HAP-1 (cell line): ENCODE measurements at places on chromosomes 7 and 10.

DNA sequence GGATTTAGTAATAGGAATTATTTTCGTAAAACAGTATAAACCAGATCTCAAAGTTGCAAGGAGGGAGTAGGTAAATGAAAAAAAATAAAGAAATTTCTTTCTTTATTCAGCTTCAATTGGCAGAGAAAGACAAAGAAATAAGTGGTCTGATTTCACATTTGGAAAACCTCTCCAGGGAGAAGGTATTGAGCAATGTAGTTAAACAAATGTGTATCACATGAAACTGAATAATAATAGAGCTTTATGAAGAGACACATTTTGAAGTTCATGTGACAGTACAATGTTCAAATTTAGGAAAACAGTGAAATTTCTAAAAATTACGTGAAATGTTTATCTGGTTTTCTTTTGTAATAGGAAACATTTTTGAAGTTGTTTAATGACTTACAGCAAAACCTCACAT is 63.0 kb downstream of the TAX1BP1 start:
- DNase-seq: no peak

DNA sequence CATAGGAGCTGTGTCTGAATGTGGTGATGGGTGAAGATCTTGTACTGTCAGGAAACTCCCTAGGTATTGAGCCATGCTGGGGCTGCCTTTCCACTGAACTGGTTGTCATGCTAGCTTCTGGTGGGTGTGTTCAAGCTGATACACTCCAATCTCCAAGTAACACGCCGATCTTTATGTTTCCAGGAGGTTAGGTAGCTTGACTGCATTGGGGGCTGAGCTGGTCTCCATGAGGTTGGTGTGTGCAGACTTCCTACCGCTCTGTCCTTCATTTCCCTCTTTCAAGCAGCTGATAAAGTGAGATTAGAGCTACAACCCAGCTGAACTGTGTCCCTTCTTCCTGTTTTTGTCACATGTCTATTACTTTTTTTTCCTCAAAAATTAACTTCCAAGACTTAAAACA is 265.5 kb downstream of the ANKRD30A start:
- DNase-seq: no peak

GRCh38 chr10:5071411-5072198 is 22.6 kb upstream of the AKR1C3 start:
- peak; percentile 63 for DNase-seq

- no peak for DNase-seq
These were observed 471.0 kb downstream of the SH2D4B start for GRCh38 chr10:81008726-81009125.

GRCh38 chr7:53672681-53673080 is 637.2 kb downstream of the POM121L12 start:
- no peak for DNase-seq

DNA sequence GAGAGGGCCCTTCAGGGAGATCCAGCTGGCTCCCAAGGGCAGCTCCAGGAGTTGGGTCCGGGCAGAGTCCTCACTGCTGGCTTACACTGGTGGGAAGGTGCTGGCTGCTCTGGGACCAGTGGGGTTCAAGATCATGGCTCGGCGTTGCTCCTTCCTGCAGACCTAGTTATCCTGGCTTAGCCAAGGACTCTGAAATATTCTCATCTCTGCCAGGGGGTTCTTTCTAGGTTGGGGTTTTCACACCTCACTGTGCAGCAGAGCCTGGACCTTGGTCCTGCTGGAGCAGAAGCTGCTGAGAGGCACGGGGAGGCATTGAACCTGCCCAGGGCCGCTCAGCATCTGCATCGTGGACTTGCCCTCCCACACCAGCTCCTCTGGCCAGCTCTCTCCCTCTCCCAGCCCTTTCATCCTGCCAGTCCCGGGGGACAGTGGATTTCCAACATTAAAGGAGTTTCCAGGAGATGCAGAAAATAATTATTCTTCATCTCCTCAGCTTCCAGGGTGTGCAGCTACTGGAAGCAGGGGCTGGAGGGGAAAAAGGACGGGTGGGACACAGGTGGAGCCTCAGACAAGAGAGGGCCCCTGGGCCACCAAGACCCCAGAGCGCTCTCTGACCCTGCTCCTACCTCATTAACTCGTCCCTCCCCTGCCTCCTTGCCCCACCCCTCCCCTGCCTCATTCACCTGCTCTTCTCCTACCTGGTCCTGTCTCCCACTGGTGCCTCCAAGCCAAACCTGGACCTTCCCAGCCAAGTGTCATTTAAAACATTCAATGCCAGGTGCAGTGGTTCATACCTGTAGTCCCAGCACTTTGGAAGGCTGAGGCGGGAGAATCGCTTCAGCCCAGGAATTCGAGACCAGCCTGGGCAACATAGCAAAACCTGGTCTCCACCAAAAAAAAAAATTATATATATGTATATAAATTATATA is 42.5 kb downstream of the JAKMIP3 start:
- DNase-seq: no peak

DNA sequence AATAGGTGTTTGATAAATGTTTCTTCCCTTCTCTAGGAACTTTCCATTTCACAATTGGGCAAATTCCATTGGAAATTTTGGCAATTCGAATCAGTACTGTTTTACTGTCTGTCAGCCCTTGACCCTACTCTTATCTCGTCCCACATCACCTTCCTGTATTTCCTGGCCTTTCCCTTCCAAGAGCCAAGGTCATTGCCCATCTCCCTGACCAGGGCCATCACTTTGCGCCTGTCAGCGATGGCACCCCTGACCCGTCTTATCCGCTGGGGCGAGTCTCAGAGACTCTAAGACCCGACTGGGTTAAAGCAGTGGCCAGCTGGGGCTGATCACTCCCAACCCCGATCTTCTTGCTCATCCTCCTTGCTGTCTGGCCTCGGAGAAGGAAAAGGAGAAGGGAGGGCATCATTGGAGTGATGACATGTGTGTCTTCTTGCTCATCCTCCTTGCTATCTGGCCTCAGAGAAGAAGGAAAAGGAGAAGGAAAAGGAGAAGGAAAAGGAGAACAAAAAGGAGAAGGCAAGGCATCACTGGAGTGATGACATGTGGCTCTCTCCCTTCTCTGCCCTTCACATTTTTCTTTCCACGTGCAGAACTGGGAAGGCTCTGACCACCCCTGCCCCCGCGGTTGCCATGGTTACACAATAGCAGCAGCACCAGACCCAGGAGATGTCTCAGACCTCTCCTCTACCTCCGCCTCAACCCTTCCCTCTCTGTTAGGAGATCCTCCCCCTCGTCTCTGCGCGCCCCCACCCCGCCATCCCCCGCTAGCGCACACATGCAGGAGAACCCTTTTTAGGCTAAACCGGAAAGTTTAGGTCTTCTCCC is 2.0 kb downstream of the SEMA3D start:
- DNase-seq: peak; percentile 8

DNA sequence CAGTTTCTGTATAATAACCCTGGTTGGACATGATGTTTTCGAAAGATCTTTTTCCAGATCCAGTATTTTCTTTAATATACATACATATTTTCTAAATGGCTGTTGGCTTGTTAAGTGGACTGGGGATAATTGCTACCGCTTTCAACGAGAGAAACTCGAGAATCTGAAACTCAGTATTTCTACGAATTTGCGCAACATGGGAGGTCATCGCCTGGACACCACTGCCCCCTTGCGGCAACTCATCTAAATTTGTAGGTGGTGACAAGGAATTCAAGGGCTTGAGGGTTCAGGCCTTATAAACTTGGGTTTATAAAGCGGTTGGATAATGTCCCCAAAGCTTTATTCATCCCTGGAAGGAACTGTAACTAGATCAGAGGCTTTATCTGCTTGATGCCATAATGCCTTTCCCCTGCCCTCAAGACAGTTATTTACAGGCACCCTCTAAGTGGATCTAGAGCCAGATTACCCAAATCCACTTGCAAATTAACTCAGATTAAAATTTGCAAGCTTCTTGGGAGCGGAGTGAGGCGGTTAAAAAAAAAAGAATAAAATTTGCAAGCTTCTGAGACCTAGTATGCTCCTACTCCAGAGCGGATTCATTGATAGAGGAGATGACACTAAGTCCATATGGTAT is 21.3 kb upstream of the KCNK18 start:
- DNase-seq: peak; percentile 65

DNA sequence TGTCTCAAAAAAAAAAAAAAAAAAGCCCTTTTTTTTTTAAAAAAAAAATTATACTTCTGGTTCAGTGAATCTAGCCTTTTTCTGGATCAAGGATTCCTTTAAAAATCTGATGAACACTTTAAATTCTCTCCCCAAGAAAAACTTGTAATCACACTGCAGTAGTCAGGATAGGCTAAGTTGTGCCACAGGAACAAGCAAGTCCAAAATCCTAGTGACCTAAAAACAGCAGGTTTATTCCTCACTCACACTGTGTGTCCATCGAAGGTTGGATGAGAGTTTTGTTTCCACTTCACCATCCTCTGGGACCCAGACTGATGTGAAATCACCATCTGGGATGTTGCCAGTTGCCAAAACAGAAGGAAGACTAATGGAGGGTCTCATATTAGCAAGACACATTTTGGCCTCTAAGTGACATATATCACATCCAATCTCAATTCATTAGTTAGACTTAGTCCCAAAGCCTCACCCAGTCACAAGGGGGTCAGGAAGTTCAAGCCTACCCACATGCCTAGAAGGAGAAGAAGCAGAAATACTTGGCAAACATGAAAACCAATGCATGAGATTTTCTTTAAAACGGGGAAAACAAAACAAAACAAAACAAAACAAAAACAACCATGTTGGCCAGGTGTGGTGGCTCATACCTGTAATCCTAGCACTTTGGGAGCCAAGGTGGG is 32.7 kb downstream of the CYP17A1 start:
- no peak for DNase-seq

- DNase-seq: no peak
These were observed 139.7 kb upstream of the SH2B2 start for GRCh38 chr7:102147008-102147407.

- DNase-seq: no peak
These were observed 19.6 kb downstream of the SEMA3E start for GRCh38 chr7:83629117-83629880.

GRCh38 chr7:5492020-5492635 is 68.5 kb upstream of the TNRC18 start:
- DNase-seq: no peak

- no peak for DNase-seq
These were observed 435.3 kb upstream of the IGFBP3 start for GRCh38 chr7:46356371-46356770.

DNA sequence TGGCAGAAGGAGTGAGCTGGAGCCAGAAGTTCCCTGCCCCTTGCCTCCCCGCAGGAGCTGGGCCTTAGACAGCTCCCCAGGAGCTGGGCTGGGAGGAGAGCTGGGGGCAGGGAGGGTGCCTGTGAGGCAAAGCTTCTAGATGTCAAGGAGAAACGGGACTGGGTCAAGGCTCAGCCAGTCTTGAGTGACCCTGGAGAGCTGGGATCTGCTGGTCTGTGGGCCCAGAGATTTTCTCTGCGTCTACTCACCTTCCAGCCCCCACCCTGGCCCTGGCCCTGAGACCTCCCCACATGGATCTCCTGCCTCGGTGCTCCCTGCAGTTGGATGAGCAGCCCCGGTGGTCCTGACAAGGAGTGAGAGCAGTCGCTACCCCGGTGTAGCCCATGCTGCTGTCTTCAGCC is 20.3 kb upstream of the SHH start:
- DNase-seq: no peak

DNA sequence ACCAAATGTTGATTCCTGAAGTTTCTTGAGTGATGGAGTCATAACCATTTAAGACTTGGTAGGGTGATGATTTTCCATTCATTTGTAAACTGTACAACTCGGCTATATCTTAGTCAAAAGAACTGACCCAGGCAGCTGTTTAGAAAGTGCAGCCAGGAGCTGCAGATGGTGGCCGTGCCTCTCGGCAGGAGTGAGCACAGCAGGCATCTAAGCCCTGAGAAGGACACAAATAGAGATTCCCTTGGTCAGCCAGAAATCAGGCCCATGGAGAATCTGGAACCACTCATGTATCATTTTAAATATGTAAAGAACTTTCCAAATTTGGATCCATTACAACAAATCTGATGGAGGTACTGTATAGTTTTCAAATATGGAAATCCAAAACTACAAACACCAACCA is 177.0 kb upstream of the AKR1E2 start:
- DNase-seq: no peak

DNA sequence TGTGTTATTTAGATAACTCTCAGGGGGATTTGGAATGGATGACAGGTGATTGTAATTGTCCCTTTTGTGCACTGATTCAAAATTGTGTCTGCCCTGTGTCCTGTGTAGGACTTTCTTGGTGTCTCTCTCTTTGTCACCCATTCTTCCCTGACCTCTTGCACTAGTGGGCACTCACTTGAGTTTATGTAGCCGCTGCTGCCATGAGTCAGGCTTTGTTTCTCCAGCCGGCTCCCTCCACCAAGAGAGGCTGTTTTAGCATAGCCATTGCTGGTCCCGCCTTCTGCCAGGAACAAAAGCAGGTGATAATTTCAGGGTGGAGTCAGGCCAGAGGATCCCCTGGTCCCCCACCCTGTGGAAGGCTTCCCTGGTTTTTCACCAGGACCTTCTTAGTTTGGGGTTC is 8.4 kb downstream of the COL17A1 start:
- peak; percentile 39 for DNase-seq

- no peak for DNase-seq
These were observed 168.0 kb downstream of the DKK1 start for GRCh38 chr10:52481986-52482555.

DNA sequence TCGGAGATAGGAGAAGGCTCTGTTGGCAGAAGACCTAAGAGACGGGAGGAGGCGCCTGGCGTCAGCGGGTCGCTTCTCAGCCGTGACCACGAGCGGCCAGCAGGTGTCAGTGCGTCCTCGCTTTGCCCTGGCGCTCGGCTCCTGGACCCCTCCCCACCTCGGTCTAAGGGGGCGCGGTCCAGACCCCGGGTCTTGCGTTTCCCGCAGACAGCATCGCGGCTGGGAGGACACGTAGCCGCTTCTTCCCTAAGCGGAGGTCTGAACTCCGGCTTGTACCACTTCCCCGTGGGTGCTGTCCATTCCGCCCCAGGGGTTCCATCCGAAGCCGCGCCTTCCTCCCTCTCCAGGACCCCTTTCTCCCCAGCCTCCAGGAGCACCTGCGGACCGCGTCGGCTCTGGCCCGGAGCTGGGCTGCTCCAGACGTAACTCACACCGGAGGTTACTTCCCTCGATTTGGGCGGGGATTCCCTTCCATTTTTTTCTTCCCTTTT is 593 bp upstream of the ADRA2A start:
- DNase-seq: peak; percentile 79

DNA sequence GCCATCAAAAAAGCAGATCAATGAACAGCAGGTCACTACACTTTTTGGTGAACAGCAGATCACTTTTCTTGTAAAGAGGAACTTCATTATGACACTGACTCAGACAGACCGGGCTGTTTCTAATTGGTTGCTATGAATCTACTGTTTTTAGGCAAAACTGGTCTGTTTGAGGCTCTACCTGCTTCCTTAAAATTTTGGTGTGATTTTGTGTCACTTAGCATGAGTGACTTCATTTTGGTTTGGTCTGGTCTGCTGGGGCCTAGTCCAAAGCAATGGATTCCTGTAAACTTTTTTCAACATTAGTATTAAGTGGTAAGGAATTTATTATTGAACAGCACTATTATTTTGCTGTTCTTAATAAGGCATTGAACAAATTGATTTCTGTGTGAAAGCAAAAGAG is 41.8 kb upstream of the C10orf71 start:
- DNase-seq: no peak

GRCh38 chr10:124303662-124304418 is 114.9 kb downstream of the OAT start:
- DNase-seq: no peak
